NCI-H1436 treated with DMSO at 0.1 percent for 48 hours (cell line): ENCODE measurements at places on chromosomes 11 and 22.

DNA sequence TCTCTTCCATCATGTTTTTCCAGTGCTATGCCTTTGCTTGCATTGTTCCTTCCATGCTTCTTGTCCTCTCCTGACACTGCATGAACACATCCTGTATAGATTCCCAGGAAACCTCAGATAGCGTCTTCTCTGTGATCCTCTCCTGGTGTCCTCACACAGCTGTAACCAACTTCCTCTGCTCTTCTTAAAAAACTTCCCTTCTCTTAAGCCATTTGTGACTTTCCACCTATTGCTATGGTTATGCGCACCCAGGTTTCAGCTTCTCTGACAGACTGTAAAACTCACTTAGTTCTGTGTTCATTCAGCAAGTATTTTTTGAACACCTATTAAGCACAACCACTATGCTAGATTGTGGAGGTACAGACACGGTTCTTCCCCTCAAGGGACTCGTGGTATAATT, 5.1 kb upstream of the APLP2 start:
- no peak for DNase-seq

GRCh38 chr11:76249195-76249741, 43.0 kb upstream of the WNT11 start:
- DNase-seq, result no peak

DNA sequence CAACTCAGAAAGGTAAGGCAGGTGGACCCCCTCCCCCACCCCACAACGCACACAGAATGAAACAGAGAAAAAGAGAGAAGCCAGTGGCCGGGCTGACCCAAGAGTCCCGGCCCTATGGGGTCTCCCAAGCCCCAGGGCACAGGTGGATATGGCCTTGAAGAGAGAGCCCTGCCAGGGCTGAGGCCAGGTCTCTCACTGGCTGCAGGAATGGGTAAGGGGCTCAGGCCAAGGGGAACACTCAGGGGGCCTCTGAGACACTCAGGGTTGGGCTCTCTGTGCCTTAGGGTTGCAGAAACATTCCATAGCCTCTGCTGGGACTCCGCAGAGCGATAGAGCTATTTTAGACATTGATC, 98.0 kb downstream of the PDE2A start:
- DNase-seq, result no peak

GRCh38 chr11:132123854-132124835, 753.7 kb downstream of the NTM start:
- no peak for DNase-seq
